ENCODE measurements at places on chromosomes 7 and 10.

DNA sequence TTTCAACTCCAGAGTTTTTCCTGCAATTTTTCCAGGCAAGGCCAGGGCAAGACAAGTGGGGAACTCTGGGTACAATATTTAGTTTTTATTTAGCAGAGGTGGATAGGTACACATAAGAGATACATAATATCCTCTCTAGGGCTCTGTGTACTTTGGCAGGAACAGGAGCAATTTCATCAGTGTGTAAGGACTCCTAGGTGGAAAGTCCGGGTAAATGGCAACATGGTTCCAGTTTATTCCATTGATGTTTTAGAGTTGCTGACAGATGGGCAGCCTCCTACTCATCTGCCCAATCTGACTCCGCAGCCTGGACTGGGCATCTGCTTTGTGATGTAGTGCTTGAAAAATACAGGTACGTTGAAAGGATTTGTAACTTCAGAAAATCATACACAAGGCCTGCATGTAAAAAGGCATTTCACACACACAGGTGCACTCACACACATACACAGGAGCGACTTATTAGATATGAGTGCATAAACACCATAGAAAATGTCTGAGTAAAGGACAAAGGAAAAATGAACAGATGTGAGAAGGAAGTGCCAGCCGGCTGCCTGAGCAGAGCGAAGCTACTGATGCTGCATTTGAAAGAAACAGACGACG is 5.7 kb downstream of the PON1 start:
- DNase-seq, result no peak

DNA sequence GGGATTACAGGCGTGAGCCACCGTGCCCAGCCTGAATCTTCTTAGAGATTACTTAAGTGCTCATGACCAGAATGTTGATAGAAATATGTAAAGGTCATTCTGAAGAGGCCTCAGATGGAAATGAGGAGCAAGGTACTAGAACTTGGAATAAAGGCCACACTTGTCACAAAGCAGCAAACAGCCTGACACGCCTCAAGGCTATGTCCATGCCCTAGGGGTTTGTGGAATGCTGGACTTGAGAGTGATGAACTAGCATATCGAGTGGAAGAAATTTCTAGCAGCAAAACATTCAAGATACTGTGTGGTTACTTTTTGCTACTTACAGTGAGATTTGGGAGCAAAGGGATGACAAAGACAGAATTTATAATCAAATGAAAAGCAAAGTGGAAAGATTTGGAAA is 39.0 kb downstream of the ZNF438 start:
- DNase-seq, result no peak

DNA sequence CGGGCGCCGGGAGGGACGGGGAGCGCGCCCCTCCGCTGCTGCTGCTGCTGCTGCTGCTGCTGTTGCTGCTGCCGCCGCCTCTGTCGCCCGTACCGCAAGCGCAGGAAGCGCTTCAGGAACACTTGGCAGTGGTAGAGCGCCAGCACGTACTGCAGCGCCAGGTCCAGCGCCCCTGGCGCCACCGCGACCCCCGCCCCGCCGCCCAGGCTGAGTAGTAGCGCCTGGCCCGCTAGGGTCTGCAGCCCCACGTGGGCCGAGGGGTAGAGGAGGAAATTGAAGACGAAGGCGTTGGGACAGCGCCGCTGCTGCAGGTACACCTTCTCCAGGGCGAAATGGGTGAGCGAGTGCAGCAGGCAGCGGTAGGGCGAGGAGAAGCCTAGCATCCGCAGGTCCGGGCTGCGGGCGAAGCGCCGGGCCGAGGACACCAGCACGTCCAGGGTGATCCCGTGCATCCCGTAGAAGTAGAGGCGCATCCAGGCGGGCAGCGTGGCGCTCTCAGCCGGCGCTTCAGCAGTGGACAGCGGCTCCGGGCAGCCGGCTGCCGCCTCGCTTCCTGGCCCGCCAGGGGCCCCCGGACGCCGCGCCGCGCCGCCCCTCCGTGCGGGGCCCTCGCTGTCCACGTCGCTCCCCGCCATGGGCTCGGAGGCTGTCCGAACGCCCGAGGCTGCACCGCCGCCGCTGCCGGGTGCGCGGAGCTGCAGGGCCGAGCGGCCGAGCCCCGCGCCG is at the start of gene TMEM229A:
TSS of gene TMEM229A (minus strand) at position 699 of the 726 bp plus-strand sequence. CDS start at position 635, 64 bp downstream.
- no peak for DNase-seq

DNA sequence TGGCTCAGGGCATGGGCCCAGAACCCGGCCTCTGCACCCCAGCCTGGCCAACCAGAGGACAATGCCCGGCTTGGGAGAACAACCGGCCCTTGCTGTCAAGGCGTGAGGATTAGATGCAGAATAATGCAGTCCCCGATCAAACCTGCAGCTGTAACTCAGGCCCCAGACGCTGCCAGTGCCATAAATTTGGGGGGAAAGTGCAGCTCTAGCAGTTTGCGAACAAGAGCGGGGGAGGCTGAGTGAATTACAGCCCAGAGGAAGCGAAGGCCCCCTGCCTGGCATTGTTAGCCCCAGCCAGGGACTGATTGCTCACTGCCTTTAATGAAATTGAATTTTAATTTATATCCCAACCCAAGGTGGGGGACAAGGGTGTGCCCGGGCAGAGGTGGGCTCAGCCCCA is 38.0 kb upstream of the GNA12 start:
- DNase-seq, result no peak

- peak; percentile 64 for DNase-seq
Observed at GRCh38 chr10:15419279-15419874, 48.3 kb upstream of the FAM171A1 start.

- peak; percentile 21 for DNase-seq
Observed at GRCh38 chr7:13981070-13981469, 8.4 kb downstream of the ETV1 start.
